ENCODE measurements at places on chromosomes 1 and 21.

DNA sequence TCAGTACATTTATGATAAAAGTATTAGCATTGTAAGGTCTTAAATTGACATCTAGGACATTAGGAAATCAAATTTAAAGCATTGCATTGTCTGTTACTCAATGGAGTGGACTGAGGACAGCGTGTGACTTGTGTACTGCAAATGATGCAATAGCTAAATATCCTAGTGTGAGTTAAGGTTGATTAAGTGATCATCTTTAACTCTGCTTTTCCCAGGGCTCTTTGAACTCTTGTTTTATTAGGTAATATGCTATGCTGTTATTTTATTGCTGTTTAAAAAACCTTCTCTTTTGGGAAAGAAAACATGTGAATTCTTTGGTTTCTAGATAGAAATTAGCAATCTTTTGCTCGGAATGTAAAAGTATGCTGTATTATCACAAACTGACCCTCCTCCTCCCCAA is 38.6 kb downstream of the NFIA start:
- DNase-seq: no peak

- DNase-seq: no peak
Observed at GRCh38 chr21:33219954-33220353, 9.8 kb upstream of the IFNAR2 start.

- DNase-seq: peak; percentile 79
Observed at GRCh38 chr1:168136709-168137514, at the start of gene GPR161. Gene GPR161, minus strand, starts transcription at chr1:168136930. Its CDS starts 32,080 bp downstream, at chr1:168104850.

DNA sequence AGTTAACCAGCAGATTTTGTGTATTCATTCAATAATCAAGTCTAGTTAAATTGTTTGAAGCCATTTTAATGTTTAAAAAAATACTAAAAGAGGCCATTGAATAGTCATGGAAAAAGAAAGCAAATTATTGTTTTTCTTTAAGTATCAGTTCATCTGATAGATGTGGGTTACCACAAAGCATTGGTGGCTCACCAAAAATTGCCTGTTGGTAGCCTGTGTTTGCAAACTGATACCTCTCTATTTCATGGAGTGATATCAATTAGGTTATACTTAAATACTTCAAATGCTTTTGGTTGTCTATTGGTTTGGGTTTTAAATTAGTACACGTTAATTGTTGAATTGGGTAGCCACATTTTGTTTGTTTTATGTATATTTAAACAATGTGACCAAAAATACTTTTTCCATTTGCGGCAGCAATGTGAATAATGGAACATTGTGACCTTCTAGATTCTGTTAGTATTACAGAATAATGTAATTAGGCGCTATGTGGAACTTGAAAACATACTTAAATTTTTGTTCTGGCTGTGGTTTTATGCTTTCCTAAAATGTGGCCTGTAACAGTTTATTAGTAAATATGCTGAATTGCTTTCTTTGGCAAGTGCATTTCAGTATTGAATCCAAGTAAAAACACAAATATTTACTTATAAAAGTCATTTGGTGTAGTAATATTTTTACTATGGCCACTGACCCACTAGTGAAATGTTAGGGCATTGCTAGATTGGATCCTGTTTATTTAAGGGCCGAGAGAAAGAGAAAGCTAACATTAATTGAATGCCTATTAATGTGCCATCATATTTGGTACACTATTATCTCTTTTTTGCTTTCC is 37.1 kb upstream of the NBL1 start:
- DNase-seq: peak; percentile 91

DNA sequence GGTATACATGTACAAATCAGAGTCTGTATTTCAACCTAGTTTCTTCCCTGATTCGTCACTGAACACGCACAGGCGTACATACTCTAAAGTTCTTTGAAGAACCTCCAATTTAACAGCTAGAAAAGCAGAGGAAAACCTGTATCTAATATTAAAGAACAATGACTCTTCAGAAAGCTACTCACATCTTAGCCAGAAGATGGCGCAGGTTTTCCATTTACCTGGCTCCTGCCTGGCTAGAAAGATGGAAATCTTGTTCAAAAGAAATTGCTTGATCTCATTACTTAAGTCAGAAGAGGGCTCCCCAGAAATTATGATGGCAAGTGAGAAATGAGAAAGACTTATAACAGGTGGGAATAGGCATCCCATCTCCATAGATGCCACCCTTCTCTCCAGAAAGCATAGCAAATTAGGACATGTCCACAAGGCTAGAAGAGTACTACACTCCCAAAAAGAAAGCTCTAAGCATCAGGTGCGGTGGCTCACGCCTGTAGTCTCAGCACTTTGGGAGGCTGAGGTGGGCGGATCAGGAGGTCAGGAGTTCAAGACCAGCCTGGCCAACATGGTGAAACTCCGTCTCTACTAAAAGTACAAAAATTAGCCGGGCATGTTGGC is 19.0 kb upstream of the L1TD1 start:
- peak; percentile 82 for DNase-seq

- DNase-seq: no peak
Observed at GRCh38 chr1:29062157-29062942, 61.4 kb downstream of the TMEM200B start.

DNA sequence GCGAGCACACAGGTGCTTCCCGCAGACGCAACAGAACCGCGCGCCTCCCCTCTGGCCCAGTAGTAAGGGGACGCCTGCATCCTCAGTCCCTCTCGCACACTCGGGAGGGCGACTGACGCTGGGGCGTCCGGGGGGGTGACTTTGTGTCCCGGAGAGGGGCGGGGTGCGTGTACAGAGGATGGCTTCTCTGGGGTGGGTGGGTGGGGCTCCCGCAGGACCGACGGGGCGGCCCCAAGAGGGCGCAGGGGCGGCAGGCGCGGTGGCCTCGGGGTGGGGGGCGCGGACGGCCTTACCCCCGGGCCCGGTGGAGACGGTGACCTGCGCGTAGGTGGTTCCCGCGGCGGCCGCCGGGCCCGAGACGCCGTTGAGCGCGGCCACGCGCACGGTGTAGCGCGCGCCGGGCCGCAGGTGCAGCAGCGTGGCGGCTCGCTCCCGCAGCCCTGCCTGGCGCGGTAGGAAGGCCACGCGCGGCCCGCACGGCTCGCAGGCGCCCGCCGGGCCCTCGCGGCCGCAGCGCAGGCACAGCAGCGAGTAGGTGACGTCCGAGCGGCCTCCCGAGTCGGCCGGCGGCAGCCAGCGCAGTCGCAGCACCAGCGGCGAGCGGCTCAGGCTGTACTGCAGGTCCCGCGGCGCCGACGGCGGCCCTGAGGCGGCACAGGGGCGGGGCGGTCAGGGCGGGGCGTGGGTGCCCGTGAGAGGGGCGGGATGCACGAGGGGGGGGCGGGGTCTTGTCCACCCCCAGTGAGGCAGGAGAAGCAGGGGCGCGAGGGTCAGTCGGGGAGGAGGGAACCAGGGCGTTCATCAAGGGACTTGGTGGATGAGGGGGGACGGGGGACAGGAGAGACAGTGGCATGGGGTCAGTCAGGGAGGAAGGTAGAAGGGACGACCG is 12.1 kb downstream of the EPHA10 start:
- DNase-seq: peak; percentile 74

GRCh38 chr1:21955058-21955457 is 17.9 kb upstream of the HSPG2 start:
- no peak for DNase-seq

DNA sequence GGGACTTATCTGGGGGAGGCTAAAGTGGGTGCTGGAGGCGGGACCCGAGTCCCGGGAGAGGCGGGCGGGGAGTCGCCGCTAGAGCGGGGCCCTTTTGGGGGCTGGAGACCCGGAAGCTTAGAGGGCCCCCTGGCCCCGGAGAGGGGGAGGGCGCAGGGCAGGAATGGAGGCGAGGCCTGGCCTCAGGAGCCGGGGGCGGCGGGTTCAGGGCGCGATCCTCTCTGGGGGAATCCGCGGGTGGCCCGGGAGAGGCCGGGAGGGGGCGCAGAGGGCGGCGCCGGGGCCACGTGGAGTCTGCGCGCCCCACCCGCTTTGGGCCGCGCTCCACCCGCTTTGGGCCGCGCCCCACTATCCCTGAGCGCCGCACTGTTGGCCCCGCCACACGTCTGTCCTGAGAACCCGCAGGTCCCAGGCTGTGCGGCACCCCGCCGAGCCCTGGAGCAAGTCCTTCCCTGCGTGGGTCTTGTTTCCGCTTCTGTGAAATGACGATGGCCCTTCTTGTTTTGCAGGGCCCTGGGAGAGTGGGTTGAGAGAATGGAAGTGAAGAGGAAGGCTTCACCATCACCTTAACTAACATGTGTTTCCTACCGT is 84.4 kb downstream of the NKAIN1 start:
- peak; percentile 91 for DNase-seq

DNA sequence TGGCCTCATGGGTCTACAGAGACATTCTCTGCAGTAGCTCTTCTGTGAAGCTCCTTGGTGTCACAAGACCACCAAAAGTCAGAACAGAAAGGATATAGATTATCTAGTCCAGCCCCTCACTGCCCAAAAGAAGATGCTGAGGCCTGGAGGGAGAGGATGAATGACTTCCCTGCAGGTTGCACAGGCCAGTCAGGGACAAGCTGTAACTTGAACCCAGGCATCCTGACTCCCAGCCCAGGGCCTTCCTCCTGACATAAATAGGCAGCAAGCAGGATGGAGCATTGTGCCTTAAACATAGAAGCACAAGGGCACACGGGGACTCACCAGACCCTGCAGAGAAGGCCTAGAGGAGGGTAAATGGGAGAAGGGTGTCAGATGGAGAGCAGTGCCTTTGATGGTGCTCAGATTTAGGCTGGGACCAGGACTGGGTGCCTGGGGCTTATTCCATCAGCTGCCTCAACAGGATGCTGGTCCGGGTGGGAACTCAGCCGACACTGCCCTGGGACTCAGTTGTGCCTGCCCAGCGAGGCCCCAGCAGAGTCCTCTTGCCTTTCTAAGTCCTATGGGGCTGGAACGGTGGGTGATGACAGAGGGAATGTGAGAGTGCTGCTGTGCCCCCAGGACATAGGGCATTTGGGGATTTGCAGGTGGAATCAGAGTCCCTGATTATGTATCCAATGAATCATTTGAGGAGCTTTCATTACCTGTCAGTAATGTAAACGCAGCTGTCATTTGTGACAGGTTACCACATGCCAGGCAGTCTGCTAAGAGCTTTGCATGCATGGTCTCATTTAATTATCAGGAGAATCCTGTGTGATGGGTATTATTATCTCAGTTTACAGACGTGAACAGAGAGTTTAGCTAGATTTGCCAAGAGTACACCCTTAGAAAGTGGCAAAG is 13.2 kb downstream of the S100A7A start:
- no peak for DNase-seq

DNA sequence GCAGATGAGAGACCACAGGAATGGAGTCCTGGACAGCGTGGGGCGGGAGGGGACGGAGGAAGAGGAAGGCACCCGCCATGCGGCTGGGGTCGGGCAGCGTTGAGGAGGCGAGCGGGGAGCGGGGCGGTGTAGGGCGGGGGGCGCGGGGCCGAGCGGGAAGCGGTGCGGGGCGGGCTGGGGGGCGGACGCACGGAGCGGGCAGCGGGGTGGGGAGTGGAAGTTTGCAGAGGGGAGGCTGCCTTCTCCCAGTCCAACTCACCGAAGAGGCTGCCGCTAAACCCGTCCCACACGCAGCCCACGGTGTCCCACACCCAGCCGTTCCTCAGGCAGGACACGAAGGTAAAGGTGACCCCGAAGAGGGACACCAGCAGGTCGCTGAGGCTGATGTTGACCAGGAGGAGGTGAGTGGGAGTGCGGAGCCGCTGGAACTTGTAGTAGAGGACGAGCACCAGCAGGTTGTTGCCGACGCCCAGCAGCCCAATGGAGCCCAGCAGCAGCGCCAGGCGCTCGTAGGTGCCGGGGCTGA is 483 bp downstream of the CHML start:
- peak; percentile 80 for DNase-seq

GRCh38 chr1:173768827-173769226 is 54.0 kb downstream of the KLHL20 start:
- no peak for DNase-seq

GRCh38 chr1:185813401-185813979 is 79.3 kb downstream of the HMCN1 start:
- DNase-seq: peak; percentile 59

DNA sequence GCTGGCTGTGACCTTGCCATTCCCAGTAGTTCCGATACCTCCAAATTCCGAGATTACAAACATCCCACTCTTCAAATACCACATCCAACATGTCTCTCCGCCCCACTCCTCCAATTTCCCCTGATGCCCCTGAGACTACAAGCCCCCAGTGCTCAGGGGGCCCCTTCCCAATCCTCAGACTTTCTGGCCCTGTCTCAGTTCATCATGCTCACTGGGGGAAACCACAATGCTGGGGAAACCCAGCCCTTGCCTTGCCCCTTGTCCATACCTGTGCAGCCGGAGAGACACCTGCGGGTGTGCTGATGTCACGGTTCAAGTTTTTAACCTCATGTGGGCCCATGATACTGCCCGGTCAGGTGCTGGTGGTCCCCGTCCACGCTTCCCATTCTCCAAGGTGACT is 226.6 kb downstream of the CAMTA1 start:
- no peak for DNase-seq

GRCh38 chr1:85555867-85556573 is 24.5 kb upstream of the CCN1 start:
- DNase-seq: no peak

DNA sequence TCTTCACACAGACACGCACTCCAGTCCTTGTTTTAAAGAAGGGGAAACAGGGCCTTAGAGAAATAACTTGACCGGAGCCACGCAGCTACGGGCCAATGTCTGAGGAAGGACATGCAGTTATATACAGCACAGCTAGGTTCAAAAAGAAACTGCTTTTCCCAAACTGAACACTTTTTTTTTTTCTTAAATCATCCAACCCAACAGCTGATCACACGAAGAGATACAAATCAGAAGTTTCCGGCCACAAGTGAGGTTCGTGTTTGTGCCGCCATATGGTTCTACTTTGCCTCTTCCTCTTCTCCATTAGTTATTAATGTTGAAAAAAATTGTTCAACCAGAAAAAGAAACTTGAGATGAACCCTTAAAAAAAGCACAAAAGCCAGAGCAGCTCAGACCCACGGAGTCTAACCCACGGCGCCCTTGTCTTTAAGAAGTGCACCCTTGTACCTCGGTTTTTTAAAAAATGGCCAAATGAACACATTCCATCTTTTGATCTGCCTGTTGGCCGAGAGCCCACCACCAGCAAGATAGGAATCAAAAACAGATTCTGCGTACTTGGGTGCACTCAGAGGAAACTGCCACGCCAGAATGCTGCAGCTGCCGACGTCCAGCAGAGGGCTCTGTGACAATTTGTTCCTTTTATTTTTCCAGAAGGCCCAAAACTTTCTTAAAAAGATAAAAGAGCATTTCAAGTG is 78.9 kb downstream of the SLC66A1 start:
- peak; percentile 88 for DNase-seq

DNA sequence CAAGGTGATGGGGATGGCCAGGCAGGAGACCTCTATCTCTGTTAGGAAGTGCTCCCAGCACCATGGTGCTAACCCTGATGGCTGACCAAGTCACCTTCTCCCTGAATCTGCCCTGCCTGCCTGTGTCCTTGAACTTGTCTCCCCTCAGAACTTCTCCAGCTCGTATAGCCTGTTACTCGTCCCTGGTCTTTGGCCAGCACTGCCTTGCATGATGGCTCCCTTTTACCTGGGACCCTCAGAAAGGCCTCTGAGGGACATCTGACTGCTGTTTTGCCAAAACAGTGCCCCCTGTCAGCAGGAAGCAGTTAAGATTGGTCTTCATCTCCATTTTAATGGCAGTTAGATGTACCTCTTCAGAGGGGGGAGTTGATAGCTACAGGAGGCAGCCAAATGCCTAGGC is 148.3 kb downstream of the RHOU start:
- no peak for DNase-seq
